ENCODE measurements at places on chromosomes 6 and 20.

DNA sequence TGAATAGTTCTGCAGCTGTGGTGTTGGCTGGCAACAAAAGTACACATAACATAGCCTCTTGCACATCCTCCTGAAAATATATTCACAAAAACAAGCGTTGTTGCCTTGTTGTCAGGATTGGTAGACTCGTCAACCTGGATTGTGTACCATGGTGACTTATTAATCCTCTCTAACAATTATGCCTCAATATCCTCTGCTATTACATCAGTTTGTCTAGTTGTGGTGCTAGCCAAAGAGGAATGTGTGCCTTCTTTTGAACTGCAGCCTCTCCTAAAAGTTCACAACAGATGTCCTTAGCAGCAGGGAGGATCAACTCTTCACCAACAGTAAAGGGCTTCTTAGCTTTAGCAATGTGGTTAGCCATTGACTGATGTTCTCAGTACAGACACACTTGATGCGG lies 3.6 kb upstream of the SF3B5 start:
- no peak for DNase-seq

DNA sequence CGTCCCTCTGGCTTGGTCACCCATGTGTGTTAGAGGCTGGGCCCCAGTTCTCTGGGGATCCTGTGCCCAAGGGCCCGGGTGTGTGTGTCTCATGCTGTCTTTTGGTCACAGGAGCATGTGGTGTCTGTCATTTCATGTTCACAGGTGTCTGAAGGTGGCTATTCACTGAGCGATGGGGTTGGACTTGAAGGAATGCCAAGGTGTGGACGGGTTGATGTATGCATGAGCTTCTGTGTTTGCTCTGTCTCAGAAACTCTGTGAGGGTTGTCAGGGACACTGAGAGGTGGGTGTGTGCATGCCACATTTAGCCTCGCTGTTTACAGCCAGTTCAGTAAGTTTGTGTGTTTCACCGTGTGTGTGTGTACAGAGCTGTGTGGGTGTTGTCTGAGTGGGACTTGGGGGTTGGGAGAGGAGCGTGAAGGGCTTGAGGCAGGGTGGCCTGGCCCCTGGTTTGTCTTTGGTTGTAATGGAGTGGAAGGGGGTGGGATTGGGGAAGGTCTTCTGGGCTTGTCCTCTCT lies 1.2 kb downstream of the DDR1 start:
- DNase-seq: no peak

DNA sequence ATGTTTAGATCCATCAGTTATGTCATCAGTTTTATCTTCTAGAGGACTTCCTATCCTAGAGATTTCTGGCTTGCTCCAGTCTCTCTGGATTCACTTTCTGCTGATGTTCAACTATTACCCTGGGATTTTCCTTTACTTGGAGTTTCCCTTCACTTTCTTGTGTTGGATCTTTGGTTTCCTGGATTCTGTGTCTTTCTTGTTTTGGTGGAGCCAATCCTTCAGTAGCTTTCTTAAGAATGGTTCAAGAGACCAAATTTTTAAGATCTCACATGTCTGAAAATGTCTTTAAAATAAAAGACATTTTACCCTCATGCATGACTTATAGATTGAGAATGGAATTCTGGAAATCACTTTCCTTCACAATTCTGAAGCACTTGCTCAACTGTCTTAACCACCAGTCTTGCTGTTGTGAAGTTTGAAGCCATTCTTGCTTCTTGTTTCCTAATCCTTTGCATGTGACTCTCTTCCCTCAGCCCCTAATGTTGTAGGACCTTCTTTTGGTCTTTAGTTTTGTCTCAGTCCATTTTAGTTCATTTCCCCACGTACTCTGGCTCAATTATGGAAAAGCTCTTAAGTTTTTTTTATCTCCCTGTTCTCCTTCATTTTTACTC lies 87.9 kb downstream of the ARID1B start:
- DNase-seq: no peak

- no peak for DNase-seq
These were observed 8.8 kb upstream of the CNR1 start for GRCh38 chr6:88174906-88175305.

- no peak for DNase-seq
These were observed 137.2 kb upstream of the INSM1 start for GRCh38 chr20:20230741-20231140.

GRCh38 chr20:24685736-24686135 lies 216.3 kb downstream of the SYNDIG1 start:
- DNase-seq: no peak

DNA sequence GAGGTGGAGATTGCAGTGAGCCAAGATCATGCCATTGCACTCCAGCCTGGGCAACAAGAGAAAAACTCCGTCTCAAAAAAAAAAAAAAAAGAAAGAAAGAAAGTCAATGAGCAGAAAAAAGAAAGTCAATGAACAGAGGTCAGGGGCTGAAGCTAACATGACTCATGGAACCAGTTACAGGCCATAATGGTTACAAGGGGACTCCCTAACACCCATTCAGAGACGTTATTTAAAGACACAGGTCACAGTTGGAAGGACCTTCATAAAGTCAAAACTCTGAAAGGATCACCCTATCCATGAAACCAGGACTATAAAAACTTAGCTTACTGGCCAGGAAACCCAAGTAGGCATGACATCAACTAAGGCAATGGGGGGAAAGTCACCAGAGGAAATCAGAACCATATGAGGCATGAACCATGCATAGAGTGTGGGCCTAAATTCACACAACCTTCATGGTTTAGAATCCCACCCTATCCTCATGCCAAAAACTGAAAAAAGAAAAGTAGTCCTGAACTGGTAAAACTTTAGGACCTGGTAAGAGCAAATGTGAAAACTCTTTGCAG lies 18.2 kb downstream of the FBXL4 start:
- no peak for DNase-seq

DNA sequence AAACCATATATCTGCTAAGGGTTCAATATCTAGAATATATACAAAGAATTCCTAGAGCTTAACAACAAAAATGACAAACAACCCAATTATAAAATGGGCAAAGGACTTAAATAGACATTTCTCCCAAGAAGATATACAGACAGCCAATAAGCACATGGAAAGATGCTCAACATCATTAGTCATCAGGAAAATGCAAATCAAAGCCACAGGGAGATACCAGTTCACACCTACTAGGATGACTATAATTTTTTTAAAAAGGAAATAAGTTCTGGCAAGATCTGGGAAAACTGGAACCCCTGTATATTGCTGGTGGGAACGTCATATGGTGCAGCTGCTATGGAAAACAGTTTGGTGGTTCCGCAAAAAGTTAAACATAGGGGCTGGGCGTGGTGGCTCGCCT lies 116.2 kb upstream of the MYL9 start:
- DNase-seq: no peak

DNA sequence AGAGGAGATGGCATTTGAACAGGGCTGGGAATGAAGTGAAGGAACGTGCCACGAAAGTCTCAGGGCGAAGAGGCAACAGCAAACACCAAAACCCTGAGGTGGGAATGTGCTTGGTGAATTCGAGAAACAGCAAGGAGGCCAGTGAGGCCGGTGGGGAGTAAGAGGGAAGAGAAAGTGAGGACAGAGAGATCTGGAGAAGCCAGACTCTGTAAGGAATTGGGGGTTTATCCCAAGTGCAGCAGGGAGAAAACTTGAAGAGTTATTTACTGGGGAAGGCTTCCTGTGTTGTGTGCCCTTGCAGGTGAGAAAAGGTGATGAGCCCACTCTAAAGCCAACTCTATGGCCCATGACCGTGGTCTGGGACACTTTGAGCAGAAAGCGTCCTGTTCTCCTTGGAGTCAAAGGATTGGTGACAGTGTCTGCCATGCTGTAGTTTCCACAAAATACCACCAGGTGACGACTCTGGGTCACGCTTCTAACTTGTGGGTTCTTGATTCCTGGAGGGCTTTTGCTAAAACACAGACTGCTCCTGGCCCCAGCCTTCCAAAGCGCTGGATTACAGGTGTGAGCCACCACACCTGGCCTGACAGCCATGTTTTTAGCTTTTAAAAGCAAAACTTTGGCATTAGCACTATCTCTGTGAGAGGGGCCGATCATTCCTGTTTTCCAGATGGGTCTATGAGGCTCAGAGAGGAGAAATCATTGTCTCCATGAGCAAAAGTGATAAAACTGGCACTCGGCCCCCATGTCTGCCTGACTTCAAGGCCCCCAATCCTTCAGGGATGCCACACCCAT lies 18.0 kb upstream of the CSNK2A1 start:
- DNase-seq: no peak
